ENCODE measurements at places on chromosomes 12 and 14.

- DNase-seq = peak; percentile 26
These were observed 138.5 kb upstream of the SRRM4 start for GRCh38 chr12:118842866-118843265.

DNA sequence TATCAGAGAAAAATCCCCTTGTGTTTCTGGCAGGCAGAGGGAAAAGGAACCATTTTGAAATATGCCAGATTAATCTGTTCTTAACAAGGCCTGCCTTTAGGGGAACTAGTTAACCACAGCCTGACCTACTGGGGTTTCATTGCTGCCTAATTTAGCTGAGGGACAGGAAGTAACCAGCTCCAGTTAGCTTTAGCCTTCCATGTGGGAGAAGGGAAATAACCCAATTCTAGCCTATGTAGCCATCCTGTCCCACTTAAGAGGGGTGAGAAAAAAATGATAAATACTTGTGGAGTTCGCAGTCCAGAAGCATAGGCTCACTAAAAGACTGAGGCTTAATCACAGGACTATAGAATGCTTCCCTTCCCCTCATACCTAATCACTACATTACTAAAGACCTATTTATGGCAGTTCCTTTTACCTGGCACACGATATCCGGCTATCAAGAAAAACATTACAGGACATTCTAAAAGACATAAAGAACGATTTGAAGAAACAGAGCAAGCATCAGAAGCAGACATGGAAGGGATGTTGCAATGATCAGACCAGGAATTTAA is 22.8 kb downstream of the COX8C start:
- DNase-seq = peak; percentile 40

DNA sequence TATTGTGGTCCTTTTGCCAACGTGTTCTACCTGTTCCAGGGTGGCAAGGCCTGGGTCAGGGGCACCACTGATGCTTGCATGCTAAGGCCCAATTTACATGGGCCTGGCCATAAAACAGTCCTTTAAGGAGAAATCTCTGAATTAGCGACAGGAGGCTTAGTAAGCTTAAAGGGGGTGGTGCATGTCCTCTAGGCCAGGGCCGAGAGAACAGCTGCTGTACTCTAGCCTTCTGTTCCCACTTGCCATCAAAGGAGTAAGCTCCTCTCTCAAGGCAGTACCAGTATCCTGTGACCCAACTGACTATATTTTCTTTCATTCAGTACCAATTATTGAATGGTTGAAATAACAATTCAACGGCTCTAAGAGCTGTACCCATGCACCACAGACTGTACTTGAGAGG is 67.7 kb upstream of the ZDHHC17 start:
- DNase-seq = no peak

DNA sequence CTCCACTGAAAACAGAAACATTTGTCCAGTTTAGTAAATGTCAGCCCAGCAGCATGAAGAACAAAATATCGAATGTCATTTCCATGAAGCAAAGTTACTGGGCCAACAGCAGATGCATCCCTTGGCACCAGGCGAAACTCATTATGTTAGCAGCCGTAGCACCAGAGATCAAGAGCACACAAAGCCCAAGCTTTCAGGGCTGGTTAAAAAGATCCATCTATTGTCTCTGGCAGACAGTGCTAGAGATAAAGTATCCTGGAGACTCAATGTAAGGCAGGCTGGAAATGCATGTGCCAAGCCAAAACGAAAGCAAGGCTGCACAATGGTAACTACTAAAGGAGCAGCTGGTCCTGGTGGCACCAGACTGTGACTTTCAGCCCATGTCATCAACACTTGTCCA is 120.3 kb upstream of the PLEKHG7 start:
- no peak for DNase-seq

DNA sequence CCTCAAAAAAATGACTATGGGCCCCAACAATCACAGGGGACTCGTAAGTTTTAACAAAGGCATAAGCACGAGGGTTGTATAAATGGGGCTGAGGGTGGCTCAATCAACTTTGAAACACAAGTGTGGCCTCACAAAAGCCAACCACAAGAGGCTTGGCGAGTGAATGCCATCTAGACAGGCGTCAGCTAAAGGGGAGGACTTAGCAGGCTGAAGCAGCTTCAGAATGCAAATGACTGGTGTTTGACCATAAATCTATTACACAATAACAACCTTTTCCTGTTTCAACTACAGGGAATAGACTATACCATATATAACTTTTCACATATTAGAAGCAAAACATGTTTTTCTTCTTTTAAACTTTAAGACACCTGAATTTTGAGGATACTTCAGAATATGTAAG is 777.9 kb downstream of the FSCB start:
- DNase-seq = no peak
